ENCODE measurements at places on chromosomes 12 and 14. TPM values are rescaled to one million over a fixed set of nuclear protein-coding genes. Genes with fewer than 3 reads are reported as not detected.

GRCh38 chr12:93408813-93409212 lies 31.1 kb downstream of the NUDT4 start:
- H3K4me3 ChIP-seq = no peak overlapping the region
- no peaks in the 10 kb centered on the region for H3K27me3 ChIP-seq
- no peaks in the 10 kb centered on the region for H3K4me1 ChIP-seq
- DNase-seq = no peak
- no peak overlapping the region for H3K27ac ChIP-seq

DNA sequence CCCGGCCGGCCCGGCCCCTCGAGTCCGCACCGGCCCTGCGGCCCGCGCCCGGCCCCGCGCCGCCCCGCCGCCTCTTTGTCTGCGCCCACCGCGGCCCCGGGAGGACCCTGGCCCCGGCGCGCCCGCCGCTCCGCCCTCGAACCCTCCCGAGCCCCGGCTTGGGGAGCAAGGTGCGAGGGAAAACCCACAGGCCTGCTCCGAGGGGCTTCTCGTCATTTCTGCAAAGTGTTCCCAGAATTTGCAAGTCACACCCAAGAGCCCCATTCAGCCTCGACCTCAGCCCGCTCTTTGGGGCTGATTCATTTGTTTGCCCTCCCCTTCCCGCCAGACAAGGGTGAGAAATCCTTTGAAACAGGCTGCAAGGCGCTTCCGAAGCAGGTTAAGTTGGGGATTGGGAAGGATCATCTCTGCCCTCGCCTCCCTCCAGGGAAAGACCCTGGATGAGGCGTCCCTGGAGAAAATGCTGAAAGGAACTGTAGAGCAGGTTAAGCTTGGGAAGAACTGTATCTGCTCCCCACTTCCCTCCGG lies 325 bp upstream of the CLIP1 start:
- no peaks in the 10 kb centered on the region for H3K36me3 ChIP-seq
- H3K27me3 ChIP-seq = peaks cover 6% of the 10 kb centered on the region
- peak overlapping the region; percentile 95 for H3K4me3 ChIP-seq
- peaks cover 23% of the 10 kb centered on the region for H3K4me1 ChIP-seq
- DNase-seq = no peak
- H3K27ac ChIP-seq = peak overlapping the region; percentile 76

- DNase-seq = no peak
- no peaks in the 10 kb centered on the region for H3K27me3 ChIP-seq
- no peak overlapping the region for H3K27ac ChIP-seq
- no peaks in the 10 kb centered on the region for H3K4me1 ChIP-seq
Measured at GRCh38 chr14:35752380-35752779, 56.7 kb downstream of the RALGAPA1 start.

DNA sequence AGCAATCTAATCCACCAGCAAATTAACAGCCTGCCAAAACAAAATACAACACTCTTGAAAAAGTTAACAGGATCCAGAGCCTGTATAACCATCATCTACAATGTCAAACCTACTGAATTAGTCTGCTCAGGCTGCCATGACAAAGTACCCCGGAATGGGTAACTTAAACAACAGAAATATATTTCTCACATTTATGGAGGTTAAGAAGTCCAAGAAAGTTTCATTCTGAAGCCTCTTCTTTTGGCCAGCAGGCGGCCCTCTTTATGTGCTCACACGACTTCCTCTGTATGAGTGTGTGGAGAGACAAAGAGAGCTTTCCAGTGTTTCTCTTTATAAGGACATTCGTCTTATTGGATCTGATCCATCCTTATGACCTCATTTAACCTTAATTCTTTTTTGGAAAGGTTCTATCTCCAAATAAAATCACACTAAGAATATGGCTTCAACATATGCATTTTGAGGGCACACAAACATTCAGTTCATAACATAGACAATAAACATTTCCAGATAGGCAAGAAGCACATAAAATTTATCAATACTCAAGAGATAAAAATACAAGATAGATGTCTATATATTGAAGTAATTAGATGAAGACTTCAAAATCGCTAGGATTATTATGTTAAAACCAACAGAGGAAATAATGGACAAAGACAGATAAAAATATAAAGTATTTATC lies 5.9 kb upstream of the RERG start:
- H3K4me3 ChIP-seq = no peak overlapping the region
- H3K4me1 ChIP-seq = no peaks in the 10 kb centered on the region
- no peak overlapping the region for H3K27ac ChIP-seq
- DNase-seq = no peak

GRCh38 chr12:70615174-70615866 lies 21.9 kb downstream of the PTPRB start:
- H3K27ac ChIP-seq = no peak overlapping the region
- no peaks in the 10 kb centered on the region for H3K36me3 ChIP-seq
- DNase-seq = no peak
- H3K27me3 ChIP-seq = peaks cover 16% of the 10 kb centered on the region

DNA sequence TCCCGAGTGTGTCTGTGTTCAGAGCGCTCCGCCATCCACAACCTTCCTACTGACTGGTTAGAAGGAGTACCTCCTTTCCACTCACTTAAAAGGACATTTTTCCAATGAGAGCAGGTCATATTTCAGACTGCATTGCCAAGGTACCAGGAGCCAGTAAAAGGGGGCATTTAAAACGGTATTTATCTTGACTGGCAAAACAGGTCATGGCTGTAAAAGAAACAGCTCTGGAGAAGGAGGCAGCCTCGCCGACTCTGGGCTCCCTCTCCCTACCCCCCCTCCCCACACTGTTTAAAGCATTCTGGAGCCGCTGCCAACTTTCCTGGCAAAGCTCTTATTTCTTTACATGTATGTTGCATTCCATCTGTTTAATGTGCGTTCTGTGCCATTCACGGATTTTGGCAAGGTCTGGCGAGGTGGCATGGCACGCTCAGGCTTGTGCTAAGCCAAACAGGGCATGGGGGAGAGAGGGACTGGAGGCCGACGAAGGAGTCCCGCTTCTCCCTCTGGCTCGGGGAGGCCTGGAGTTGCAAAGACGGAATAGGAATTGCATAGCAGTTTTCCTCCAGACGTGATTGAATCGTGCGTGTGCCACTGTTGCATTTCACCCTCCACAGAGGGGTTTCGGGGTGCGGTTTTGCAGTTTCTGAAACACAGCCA lies 41.2 kb upstream of the MED13L start:
- no peak for DNase-seq
- H3K4me1 ChIP-seq = peaks cover 22% of the 10 kb centered on the region
- peak overlapping the region; percentile 25 for H3K27ac ChIP-seq
- H3K36me3 ChIP-seq = no peaks in the 10 kb centered on the region
- no peaks in the 10 kb centered on the region for H3K27me3 ChIP-seq

DNA sequence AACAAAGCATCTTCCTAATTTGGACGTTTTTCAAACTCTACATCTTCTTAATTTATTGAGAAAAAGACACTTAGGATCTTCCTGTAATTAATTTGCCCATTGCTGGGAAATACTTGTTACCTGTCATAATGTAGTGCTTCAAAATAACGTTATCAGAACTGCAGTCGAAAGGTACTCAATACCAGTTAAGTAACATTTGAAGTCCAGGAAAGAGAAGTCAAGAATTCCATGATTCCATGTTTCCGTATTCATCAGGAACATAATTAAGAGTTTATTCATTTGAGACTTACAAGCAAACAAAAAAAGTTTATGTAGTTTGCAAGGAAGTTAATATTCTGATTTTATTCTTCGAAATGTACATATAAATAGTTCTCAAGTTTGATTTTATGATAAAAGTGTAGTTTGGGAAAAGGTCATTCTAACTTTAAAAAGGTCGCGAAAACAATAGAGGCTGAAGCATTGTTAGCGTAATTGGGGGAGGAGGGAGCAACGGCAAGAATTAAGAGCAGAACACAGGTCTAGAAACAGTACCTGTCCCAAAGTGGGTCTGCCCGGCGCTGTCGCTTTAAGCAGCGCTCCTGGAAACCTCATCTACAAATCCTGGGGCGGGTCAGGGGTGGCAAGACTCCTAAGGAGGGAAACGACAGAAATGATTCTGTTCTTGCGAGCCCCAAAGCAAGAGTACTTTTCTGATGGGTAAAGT lies 1.2 kb upstream of the KCNMB4 start:
- H3K36me3 ChIP-seq = no peaks in the 10 kb centered on the region
- H3K4me1 ChIP-seq = peaks cover 18% of the 10 kb centered on the region
- H3K27ac ChIP-seq = no peak overlapping the region

DNA sequence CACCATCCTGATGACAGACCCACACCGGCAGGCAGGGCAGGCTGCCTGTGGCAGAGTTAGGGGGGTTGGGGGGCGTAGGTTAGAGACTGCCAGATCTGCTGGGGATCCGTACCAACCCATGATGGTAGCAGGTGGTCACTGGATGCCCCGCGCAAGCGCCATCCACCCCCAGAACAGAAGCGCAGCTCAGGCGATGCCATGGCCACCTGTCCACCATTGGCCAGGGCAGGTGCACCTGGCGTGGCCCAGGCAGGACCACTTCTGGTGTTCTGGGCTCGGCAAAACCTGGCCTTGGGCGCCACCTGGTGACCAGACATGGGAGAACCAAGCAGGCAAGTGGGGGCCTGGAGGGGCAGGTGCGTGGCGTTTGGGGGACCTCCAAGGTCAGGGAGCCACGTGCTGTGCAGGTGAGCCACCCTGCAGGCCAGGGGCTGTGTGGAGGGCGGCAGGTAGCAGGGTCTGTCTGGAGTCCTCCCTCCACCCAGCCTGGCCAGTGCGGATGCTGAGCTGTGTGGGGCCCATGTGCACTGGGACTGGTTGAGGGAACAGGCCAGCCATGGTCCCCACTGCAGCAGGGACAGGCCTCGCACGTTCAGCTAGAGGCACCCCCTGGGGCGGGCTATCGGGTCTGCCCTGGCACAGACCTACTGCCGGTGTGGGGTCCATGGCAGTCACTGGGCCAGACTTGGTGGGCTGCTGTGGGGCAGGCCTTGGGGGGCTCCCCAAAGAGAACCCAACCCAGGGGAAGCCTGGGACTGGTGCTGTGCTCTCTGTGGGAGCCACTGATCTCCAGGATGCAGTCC lies 15.6 kb downstream of the BAG5 start:
- peaks cover 2% of the 10 kb centered on the region for H3K4me1 ChIP-seq
- H3K27ac ChIP-seq = no peak overlapping the region
- H3K36me3 ChIP-seq = no peaks in the 10 kb centered on the region
- H3K4me3 ChIP-seq = no peak overlapping the region

- no peak for DNase-seq
- no peak overlapping the region for H3K27ac ChIP-seq
- peaks cover 72% of the 10 kb centered on the region for H3K27me3 ChIP-seq
- no peaks in the 10 kb centered on the region for H3K36me3 ChIP-seq
- H3K4me1 ChIP-seq = peaks cover 15% of the 10 kb centered on the region
Measured at GRCh38 chr12:42588524-42589464, 752 bp downstream of the PRICKLE1 start.

DNA sequence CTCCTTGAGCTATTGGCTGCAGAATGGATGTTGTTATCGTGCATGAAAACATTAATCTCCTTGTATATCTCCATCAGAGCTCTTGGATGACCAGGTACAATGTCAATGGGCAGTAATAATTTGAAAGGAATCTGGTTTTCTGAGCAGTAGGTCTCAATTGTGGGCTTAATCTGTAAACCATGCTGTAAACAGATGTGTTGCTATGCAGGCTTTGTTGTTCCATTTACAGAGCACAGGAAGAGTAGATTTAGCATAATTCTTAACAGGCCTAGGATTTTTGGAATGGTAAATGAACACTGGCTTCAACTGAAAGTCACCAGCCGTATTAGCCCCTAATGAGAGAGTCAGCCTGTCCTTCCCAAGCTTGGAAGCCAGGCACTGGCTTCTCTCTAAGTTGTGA lies 50.4 kb downstream of the ATG14 start:
- DNase-seq = no peak
- peaks cover 8% of the 10 kb centered on the region for H3K36me3 ChIP-seq
- no peak overlapping the region for H3K4me3 ChIP-seq

DNA sequence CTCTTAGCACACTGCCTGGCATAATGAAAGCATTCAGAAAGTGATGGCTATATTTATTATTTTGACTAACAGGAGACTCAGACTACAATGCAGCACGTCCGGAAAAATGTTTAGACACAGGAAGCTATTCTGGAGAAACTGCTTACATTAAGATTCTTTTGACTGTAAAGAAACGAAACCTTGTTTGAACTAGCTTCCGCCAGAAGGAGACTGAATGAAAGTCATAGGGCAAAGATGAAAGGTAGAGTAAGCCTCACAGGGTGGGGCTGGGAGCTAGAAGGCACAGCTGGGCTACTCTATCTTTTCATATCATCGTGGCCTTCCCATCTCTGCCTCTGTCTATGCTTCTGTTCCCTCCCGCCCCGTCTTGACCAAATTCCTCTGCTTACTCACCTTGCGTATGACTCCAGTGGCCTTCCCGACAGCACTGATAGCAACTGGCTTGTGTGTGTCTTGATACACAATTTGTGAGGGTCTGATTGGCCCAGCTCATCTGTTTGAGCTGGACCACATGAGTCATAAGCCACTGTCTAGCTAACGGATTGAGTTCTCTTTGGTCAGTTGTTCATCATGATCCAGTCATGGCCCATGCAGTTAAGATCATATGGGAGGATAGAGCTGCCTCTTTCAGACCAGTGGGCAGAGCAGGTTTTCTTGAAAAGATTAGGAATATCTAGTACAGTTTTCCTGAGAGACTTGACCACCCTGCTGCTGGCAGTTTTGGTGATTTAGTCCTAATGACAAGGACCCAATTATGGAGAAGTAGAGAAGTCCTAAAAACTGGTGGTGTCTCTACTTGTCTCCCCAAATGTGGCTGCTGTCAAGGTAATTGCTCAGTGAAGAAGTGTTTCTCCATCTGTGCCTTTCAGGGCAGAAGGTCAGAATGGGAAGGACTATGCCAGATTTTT lies 151.5 kb upstream of the SLC38A2 start:
- peak overlapping the region; percentile 89 for H3K27ac ChIP-seq
- DNase-seq = peak; percentile 50
- peaks cover 20% of the 10 kb centered on the region for H3K4me1 ChIP-seq
- H3K27me3 ChIP-seq = no peaks in the 10 kb centered on the region

DNA sequence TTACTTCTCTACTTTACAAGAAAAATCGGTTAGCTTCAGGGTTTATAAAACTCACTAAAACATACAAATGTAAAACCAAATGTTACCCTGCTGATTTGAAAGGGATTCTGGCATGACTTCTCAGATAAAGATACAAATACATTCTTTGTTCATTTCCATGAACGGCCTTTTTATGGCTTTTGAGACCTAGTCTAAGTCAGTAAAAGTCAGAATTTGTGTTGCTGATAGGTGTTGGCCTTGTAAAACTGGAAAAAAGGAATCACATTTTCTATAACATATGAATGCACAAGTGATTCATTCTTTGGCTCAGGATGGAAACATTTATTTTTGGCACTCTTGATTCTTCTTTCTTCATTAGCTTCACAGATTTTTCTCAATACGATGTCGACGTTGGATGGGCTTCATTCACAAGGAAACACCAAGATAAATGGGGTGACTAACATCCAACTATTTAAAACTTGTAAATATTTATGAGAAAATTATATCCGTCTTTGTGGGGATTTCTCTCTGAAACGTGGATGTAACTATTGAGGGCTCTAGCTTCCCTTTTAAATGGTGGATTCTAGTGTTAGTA lies 27.0 kb upstream of the CPM start:
- no peak for DNase-seq
- H3K36me3 ChIP-seq = no peaks in the 10 kb centered on the region
- no peaks in the 10 kb centered on the region for H3K27me3 ChIP-seq
- no peaks in the 10 kb centered on the region for H3K4me1 ChIP-seq

Gene CCDC196
- total RNA-seq = 0.14 TPM

Gene SCN8A
- total RNA-seq = 0.57 TPM

Gene MYBPC1
- total RNA-seq = 4.6 TPM

Measured in thymus (tissue), 14 donors.